ENCODE measurements at places on chromosomes 2 and 18.
A peak's percentile ranks its signal among the peaks of the same experiment; 100 is the strongest.

DNA sequence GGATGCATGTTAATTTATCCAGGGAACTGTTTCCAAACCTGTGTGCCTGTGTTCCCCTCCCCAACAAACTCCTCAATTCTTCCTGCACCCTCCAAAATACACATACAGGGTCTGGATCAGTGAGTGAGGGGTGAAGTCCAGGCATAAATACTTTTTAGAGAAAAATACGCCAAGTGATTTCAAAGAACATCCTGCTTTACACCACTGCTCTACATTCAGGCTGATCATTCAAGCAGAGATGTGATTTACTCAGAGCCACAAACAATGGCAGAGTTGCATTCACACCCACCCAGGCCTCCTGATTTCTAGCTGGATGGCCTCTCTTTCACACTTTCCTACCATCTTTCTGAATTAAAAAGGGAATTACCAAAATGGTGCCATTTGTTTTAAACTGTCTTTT is 289.5 kb upstream of the SLC14A2 start:
- DNase-seq = no peak

- DNase-seq = peak; percentile 47
Measured at GRCh38 chr2:191845248-191845715, 1.6 kb downstream of the CAVIN2 start.

- DNase-seq = no peak
Measured at GRCh38 chr2:74186038-74186437, 7.4 kb upstream of the MOB1A start.

- no peak for DNase-seq
Measured at GRCh38 chr2:8139668-8140200, 542.1 kb upstream of the ID2 start.

DNA sequence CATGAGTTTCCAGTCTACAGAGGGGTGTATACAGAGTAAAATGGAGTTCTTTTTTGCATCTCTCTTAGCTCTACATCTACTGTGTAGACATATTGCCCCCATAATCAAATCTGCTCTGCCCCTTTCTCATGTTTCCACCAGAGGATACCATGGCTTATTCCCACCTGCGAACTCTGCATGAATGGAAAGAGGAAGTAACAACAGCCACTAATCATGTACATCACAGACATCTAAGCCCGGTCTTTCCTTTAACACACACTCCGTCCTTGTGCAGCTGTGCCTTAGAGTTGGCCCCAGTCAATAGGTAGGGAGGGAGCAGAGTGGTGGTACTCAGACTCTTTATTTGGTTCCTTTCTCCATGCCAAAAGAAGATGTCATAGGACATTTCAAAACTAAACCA is 147.3 kb upstream of the NRP2 start:
- no peak for DNase-seq

DNA sequence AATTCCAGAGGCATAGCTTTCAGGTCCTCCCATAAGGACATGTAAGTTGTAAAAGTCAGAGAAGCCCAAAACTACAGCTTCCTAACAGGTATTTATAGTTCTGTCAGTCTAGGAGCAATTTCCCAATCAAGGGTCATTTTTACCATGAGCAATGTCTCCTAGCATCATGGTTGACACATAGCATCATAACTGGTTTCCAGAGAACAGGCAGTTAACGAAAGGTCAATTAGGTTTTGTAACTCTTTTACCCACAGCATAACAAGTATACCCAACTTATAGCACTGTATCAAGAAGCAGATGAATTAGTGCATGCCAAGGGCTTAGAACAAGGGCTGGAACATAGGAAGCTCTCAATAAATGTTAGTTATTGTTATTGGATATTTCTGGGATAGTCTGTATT is 110.1 kb downstream of the MREG start:
- DNase-seq = no peak

DNA sequence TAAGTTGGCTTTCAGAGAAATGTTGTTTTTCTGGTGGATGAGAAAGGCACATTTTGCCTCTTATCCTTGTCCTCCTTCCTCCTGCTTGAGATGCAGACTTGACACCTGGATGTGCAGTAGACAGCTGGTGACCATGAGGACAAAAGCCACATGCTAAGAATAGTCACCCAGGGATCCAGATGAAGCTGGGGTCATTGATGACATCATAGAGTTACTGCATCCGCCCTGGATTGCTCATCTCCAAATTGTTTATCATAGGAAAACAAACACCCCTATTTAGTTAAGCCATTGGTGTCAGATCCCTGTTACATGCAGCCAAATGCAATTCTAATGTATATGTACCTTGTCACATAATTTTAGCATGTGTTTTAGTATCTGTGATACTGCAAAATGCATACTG is 16.3 kb upstream of the SLC1A4 start:
- no peak for DNase-seq

DNA sequence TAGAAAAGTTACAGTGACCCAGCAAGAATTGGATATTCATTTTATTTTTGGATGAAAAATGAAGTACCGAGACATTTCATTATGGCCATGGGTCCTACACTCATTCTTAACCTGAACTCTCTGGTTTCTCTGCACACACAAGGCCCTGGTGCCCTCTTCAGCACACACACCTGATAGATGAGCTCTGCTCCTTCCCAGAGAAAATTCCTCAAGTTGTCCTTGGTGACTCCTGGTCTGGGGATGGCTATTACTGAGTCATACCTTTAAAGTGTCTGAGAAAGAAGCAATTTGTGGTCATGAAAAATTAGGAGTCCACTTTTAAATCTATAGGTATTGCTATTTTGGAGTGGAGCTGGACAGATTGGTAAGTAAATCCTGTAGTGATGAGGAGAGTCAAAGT is 311.5 kb downstream of the CDH2 start:
- DNase-seq = no peak

GRCh38 chr18:55489034-55489986 is 98.7 kb downstream of the TCF4 start:
- no peak for DNase-seq

DNA sequence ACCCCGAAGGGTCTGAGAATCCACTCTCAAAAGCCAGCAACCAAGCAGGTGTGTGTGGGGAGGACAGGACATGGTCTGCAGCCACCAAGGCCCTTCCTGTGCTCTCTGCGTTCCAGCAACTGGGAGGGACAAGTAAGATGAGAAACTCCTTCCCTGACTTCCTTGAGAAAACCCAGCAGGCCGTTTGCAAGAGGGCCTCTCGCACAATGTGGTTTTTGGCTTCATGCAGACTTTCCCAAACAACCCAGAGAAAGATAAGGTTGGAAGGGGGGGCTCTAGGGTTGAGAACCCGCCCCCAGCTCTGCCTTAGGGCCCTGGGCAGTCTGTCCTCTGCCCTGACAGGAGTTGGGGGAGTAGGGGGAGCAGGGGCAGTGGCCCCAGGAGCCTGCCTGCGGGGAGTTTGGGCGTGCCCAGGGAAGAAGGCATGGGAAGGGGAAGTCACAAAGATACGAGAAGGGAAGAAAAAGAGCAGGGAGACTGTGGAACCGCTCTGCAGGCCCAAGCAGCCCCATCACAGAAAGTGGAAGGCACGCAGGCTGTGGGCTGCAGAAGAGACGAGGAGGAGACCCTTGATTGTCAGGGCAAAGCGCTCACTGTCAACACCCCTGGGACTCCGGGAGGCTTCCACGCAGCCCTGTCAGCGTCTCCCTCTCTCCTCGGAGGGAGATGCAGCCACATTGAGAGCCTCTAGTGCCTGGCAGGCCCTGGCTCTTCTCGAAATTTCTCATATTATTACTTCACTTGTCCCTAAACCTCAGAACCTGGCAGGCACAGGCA is 99.8 kb downstream of the SMAD7 start:
- DNase-seq = no peak

DNA sequence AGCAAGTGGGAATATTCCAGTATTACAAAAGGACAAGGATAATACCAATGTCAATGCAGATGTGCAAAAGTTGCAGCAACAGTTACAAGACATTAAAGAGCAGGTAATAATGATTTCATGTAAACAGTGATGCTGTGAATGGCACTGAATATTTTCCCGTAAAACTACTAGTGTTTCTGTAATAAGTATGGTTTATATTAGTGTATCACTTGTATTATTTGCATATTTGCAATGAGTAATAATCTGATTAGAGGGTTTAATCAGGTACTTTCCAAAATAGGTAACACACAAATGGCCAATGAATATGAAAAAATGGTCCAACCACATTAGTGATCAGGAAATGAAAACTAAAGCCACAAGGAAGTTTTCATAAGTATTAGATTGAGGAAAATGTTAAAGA is 118.0 kb downstream of the MIB1 start:
- no peak for DNase-seq

- DNase-seq = no peak
Measured at GRCh38 chr2:241514986-241515737, 6.8 kb upstream of the STK25 start.

DNA sequence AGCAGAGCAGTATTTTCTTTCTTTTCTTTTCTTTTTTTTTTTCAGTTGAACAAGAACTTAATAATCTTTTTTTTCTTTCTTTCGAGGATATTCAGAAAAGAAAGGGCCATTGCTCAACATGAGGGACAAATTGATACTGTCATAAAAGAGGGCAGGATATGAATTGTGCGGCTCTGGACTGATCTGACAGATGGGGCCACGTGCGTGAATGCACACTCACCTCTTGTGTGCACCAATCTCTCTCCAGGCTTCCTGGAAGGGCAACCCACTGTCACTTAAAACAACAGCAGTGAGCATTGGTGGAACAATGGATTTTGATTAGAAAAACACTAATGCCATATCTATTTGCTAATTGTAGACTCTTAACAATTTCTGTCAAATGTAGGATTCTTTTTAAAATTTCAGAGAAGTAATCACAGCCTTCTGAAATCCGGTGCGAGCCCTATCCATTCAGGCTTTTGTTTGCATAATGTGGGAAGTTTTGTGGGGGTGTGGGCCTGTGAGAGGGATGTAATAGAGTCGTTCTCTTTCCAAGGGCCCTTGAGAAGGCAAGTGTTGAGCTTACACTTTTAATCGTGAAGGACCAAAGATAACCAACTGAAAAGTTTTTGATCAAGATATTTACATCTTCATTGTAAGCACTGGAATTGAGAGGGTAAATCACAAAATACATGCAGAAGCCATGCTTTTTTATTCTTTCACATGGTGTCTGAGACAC is 298.8 kb downstream of the SP3 start:
- DNase-seq = no peak

DNA sequence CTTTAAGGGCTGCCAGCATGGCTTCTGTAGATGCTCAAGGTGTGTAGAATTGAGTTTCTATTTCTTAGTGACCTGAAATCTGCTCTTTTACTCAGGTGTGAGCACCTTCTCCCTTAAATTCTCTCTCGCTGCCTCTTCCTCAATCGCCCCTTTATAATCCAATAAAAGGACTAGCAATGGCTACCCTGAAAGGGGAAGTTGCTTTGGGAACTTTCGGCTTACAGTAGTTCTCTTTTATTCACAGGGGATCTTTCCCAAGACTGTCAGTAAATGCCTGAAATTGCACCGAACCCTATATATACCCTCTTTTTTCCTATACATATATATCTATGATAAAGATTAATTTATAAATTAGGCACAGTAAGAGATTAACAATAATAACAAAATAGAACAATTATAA is 121.8 kb downstream of the ACTR3 start:
- no peak for DNase-seq

- no peak for DNase-seq
Measured at GRCh38 chr2:151823651-151824050, 4.6 kb downstream of the ARL5A start.

- no peak for DNase-seq
Measured at GRCh38 chr2:227536445-227536844, 62.2 kb upstream of the SCYGR2 start.

DNA sequence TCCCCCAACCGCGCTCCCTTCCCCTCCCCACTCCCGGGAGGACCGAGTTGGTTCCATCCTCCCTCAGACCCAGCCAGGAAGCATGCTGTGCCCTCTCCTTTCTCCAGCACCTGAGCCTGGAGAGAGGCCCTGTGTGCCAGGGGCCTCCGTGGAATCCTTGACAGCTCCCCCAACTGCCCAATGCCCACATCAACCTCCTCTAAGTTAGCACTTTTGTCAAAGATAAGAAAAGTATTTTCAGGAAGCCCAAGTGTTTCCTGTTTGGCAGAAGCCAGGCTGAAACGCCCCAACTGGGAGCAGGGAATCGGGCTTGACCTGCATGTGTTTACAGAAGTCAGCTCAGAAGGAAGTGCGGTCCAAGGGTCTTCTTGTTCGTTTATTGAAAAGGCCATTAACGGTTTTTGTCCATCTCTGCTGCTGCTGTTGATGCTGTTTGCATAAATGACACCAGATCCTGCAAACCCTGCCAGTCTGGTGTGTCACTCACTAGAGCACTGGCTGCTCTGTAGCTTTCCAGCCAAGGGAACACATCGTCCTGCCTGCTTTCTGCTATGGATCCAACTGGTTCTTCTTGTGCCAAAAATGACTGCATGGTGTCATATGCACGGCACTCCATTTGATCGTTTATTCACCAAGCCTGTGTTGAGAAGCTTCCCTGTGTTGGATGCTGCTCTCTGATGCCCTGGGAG is 35.4 kb upstream of the COL6A3 start:
- no peak for DNase-seq
